ENCODE measurements at places on chromosomes 1 and 21.

DNA sequence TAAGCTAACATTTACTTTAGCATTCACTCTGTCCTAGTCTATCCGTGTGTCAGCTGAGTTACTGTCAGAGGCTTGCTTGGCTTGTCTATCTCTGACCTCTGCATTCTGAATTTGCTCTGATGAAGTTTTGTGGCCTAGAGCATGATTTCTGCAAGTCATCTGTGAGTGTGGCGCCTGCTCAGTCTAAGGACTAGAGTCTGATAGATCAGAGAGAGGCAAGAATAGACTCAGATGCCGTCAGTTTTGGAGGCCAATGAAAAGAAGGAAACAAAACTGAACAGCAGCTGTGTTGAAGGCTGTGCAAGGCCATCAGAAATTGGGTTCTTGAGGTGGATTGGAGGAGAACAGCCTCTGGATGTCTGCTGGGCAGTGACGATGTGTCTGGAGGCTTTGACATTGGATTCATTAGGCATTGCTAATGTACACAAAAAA lies 573.1 kb downstream of the USP25 start:
- no peak for DNase-seq

GRCh38 chr21:33866826-33867225 lies 48.8 kb downstream of the ATP5PO start:
- DNase-seq = no peak

DNA sequence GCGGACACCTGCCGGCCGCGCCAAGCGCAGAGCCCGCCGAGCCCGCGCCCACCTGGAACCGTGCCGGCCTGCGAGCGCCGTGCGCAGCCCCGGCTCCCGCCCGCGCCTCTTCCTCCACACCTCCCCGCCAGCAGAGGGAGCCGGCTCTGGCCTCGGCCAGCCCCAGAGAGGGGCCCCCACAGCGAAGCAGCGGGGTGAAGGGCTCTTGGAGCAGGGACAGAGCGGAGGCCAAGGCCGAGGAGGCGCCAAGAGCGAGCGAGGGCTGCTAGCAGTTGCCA lies 50.1 kb upstream of the KRTAP19-8 start:
- DNase-seq = peak; percentile 48

GRCh38 chr1:19710825-19711611 lies 46.3 kb downstream of the HTR6 start:
- DNase-seq = no peak

DNA sequence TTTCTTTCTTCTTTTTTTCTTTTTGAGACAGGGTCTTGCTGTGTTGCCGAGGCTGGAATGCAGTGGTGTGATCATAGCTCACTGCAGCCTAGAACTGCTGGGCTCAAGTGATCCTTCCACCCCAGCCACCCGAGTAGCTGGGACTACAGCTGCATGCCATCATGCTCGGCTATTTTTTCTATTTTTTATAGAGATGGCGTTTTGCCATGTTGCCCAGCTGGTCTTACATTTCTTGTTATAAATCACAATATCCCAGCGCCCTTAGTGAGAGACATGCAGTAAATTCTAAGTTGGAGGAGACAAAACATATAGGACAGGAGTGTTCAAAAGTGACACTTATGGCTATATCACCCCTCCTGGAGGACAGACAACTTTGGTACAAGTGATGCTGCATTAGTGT lies 31.3 kb upstream of the ACTN2 start:
- DNase-seq = no peak

DNA sequence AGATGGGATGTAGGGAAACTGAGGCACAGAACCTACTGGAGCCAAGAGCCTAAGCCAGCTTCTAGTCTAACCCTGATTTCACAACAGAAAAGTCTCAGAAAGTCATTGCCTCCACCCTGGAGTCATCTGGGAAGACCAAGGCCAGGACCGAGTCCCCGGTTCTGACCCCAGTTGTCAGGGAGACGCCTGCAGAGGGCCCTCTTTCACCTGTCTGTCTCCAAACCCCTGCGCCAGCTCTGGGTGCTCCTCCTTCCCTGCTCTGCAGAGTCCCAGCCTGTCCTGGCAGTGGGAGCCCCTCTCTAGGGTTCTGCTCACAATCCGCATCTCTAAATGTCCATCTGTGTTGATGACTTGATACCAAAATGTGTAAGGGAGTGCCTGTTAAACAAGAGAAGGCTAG lies 149.7 kb downstream of the PGBD5 start:
- DNase-seq = peak; percentile 32

- DNase-seq = no peak
These were observed 5.5 kb upstream of the PIK3CD start for GRCh38 chr1:9646037-9646436.

- no peak for DNase-seq
These were observed 1.7 kb downstream of the SYT11 start for GRCh38 chr1:155860970-155861510.

- DNase-seq = no peak
These were observed 82.1 kb upstream of the DUSP10 start for GRCh38 chr1:221824025-221824424.

GRCh38 chr1:151458802-151459330 lies 428 bp downstream of the POGZ start:
- DNase-seq = peak; percentile 74

GRCh38 chr1:7683521-7683920 lies 87.6 kb upstream of the VAMP3 start:
- no peak for DNase-seq

All from WTC11 (cell line).